ENCODE measurements at places on chromosomes 1 and 21.

- DNase-seq: no peak
Measured at GRCh38 chr1:36481771-36482723, 666 bp downstream of the CSF3R start.

- no peak for DNase-seq
Measured at GRCh38 chr1:24735509-24736375, 9.5 kb upstream of the CLIC4 start.

- no peak for DNase-seq
Measured at GRCh38 chr1:197042676-197043341, 24.3 kb downstream of the F13B start.

GRCh38 chr21:44283948-44284347, 1.7 kb upstream of the AIRE start:
- no peak for DNase-seq

- DNase-seq: no peak
Measured at GRCh38 chr1:195026792-195027191, 1581.4 kb downstream of the KCNT2 start.

- DNase-seq: peak; percentile 63
Measured at GRCh38 chr1:172134087-172134731, 286.3 kb upstream of the C1orf105 start.

DNA sequence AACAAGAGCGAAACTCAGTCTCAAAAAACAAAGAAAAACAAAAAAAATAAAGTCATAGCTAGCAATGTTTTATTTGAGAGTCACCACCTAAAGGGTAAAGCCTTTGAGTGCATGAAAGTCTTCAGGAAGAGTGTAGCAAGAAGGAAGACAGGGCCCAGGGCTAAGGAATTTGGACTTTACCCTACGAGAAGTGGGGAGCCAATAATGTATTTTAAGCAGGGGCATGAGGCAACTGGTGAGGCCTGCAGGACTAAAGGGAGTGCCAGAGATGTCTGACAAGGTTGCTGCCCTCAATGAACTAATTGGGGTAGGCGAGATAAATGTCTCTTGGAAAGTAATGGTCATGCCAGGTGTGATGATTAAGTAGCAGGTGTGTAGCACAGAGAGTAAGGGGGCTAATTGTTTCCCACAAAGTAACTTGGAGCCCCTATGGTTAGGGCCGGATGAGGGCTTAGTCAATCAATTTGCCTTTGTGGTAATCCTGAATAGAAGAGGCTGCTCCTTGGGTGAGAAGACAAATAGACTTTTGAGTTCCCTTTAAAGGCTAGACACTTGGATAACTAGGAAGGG, 31.6 kb upstream of the CACNA1E start:
- DNase-seq: no peak

- no peak for DNase-seq
Measured at GRCh38 chr21:43971201-43971991, 40.7 kb upstream of the TRAPPC10 start.

GRCh38 chr1:110319332-110320167, 19.6 kb upstream of the RBM15 start:
- no peak for DNase-seq

- DNase-seq: peak; percentile 94
Measured at GRCh38 chr1:85578321-85579295, 2.0 kb upstream of the CCN1 start.

GRCh38 chr1:227939791-227940771, 7.7 kb downstream of the WNT9A start:
- DNase-seq: no peak

DNA sequence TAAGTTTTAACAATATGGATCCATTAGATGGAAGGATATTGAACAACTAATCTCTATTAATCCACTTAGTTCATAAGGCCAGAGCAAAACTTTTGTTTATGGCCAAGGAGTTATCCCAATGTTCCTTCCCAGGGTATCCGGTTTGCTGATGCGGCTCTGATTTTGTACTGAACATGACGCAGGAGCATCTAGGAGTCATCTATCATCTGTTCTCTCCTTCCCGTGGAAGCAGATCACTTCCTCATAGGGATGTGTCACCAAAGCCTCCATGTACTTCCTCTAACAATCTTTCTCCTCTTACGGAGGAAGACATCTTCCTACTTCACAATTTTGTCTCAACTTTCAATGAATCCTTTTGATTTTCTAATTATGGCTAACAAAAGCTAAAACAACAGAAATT, 206.6 kb downstream of the APP start:
- peak; percentile 56 for DNase-seq

GRCh38 chr1:16719571-16720350, 20.6 kb upstream of the RNU1-4 start:
- no peak for DNase-seq

GRCh38 chr1:119008483-119009311, 20.6 kb upstream of the TBX15 start:
- peak; percentile 69 for DNase-seq

- no peak for DNase-seq
Measured at GRCh38 chr21:38300141-38300578, 43.4 kb downstream of the KCNJ15 start.

DNA sequence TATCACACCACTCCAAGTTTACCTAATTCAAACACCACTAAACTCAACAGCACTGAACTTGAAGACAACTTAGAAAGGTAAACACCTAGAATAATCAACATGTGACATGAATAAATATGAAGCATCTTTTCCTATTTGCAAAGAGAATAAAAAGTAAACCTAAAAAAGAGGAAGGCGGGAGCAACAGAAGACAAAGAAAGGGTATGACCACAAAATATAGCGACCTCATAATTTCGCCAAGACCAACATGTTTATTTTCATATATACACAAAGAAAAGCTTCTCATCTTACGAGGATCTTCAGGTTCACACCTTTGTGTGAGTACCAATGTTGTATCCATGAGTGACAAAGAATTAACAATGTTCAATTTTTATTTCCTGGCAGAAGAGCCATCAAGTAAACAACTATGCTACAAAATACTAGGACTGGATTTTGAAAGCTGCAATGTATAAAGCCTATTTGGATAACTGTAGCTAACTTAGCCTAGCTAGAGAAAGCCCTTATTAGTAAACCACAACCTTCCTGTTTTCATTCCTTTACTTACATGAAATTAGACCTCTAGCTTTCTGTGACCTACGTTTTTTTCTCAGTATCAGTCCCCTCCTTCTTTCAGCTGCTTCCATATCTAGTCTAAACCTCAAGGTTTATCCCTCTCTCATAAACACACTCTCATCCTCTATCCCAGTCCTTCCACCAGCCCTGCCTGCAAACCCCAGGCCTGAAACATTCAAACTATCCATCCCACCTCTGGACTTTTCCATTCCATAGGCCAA, 21.3 kb upstream of the PHTF1 start:
- DNase-seq: no peak

GRCh38 chr1:108071601-108072000, 106.6 kb upstream of the VAV3 start:
- DNase-seq: no peak

All from ELR (cell line).